Fibroblast of upper back skin (primary cell): ENCODE measurements at places on chromosomes 5 and 9.

DNA sequence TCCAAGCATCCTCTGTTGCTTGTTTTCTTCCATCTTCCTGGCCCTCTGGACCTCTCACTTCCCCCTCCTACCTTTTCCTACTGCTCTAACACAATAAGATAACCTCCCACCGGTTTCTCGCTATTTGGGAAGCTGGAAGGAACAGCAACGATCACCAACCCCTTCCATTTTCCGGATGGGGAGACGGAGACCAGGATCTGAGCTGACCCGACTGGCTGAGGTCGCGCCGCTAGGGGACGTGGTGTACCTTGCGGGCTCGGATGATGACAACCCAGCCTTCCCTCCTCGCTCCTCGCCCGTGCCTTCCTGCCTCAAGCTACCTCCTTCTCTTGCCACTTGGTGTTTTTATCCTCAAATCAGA is 1.9 kb downstream of the LPAR1 start:
- peak; percentile 57 for DNase-seq

DNA sequence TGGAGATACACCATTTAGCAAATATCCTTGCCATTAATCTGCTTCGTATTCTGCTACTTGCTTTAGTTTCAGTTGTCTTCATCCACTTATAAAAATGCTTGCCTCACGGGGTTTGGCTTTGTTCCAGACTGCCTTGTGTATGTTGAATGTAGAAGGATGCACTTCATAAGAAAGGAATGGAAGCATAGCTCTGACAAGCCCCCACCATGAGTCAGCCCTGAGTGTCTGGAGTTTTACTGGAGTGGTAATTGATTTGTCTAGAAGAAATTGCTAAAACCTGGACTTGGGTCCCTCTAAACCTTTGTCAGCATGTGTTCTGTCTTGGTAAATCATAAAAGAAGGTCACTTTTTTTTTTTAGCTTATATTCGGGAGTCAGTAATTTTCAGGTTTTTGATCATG is 4.6 kb downstream of the TEX48 start:
- peak; percentile 100 for DNase-seq

DNA sequence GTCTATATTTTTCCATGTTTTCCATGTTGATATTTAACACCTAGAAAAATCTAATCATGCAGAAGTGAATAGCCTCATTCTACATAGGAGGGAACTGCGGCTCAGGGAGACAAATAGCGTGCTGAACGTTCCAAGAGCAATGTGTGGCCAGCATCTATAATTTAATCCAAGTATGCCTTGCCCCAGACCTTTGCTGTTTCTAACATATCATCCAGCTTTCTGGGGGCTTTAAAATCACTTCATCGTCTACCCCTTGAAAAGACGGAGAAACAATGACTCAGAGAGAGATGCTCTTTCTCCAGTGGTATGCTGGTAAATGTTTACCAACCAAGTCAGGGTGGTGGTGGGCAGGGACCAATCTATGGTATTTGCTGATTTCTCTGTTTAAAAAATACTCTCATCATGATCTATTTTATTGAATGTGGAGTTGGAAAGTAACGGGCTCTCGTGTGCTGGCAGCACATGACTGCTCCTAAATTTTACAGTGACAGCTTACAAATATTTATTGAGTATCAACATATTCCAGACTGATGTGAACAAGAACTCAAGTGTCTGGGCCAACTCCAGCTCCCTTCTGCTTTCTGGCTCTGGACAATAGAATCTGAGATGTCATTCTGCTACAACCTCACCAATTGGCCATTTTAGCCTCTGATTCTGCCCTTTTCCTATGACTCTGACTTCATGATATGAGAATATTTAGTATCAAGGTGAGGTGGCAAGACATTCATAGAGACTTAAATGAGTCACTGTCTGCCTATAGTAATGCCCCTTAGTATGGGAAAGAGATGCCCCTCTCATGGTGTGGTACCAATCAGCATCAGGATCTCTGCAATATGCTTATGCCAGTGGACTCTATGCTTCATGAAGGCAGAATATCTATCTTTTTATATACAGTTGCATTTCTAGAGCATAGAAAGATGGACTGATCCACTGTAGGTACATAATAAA is 407.4 kb upstream of the TNC start:
- DNase-seq, result no peak

- peak; percentile 99 for DNase-seq
Observed at GRCh38 chr9:94139672-94140417, 55.6 kb downstream of the PTPDC1 start.

GRCh38 chr5:4674166-4674565 is 466.0 kb upstream of the ADAMTS16 start:
- DNase-seq, result peak; percentile 21

GRCh38 chr9:126331964-126332748 is 5.5 kb downstream of the MVB12B start:
- no peak for DNase-seq

- no peak for DNase-seq
Observed at GRCh38 chr9:21825637-21826036, 23.2 kb downstream of the MTAP start.

DNA sequence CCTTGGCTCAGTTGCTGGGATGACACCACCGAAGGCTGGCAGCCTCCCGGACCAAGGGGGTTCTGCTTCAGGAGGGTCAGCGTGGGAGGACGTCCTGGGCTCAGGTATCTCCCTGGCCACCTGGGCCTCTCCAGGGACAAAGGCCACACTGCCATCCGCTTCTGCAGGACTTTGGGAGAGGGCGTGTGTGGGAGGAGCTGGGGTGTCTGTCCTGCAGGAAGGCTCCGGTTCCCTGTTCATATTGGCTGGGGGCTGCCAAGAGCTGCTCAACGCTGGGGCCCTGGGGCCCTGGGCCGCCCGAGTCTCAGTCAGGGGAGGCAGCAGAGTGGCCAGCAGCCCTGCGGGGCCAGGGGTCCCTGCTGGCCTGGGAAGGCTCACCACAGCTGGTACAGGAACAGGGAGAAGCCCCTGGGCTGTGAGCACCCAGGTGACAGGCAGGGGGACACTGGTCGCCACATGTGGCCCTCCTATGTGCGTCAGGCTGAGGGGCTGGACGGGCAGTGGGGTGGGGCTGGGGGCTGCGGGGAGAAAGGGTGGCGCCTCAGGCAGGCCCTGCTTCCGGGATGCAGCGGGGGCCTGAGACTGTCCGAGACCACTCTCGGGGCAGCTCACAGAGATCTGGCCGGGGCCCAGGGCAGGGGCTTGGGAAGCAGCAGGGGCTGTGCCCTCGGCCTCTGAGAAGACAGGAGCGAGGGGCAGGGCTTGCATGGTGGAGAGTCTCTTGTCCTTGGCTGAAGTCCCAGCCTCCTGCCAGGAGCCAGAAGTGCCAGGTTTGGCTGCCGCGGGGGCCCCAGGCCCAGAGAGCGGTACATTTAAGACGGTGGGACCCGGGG is 4.9 kb upstream of the CARD9 start:
- no peak for DNase-seq

- DNase-seq, result no peak
Observed at GRCh38 chr9:134929193-134930158, 11.8 kb upstream of the FCN1 start.

GRCh38 chr9:121505903-121506735 is 6.5 kb upstream of the GGTA1 start:
- peak; percentile 23 for DNase-seq

GRCh38 chr9:108894225-108894997 is 32.3 kb downstream of the ACTL7A start:
- no peak for DNase-seq

DNA sequence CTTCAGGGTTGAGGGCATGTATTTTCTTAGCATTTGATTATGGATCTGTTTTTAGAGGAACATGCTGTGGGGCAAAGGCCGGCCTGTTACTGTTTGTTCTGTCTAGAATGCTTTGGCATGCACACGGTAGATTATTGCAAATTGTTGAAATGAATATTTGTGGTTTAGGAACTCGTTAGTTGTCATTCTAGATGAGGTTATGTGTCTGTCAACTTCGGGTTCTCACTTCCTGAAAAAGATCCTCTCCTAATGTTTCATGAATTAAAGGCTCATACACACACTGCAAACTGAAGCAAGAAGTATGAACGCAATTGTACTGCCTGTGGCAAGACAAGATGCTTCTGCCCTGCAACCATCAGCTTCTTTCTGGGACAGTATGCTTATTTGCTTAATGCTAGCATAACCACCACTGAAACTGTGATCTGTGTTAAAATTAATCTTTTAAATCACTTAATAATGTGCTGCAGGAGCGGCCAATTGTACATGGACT is 99.6 kb downstream of the BASP1 start:
- peak; percentile 68 for DNase-seq

GRCh38 chr5:129664336-129664937 is 83.5 kb upstream of the MINAR2 start:
- peak; percentile 51 for DNase-seq

GRCh38 chr5:123813264-123813663 is 301.3 kb downstream of the CSNK1G3 start:
- DNase-seq, result no peak

DNA sequence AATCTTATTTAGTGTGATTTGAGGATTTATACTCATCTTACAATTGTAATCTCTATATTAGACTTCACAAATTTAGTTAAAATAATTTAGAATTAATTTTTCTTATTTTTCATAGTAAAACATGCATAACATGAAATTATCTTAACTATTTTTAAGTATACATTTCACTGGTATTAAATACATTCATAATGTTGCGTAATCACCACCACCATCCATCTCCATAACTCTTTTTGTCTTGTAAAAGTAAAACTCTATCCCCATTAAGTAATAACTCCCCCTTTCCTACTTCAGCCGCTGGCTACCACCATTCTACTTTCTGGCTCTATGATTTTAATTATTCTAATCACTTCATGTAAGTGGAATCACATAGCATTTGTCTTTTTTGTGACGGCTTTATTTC is 193.4 kb downstream of the SH3GL2 start:
- no peak for DNase-seq

DNA sequence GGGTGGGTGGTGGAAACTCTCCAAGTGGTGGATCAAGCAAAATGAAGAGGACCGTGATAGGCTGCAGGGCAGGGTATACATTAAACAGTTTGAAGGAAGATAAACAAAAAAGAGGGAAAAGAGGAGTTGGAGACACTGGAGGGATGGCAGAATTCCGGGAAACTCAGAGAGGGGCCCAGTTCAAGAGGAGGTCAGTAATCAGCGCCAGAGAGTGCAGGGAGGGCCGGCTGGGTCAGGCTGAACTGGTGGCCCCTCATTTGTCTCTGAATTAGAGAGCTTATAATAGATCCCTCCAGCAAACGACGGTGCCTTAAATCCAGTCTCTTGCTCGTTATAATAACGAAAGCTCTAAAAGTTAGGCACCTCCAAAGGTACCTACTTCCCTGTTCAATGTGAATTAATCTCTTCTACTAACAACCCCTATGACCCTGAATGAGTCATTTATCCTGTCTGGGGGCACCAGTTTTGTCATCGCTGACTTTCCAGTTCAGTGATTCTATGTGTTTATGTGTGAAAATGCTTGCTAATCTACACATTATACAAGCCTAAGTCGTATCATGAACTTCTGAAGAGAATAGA is 2.4 kb upstream of the ZSWIM6 start:
- no peak for DNase-seq

- peak; percentile 67 for DNase-seq
Observed at GRCh38 chr9:21919377-21920362, 74.5 kb downstream of the CDKN2A start.

DNA sequence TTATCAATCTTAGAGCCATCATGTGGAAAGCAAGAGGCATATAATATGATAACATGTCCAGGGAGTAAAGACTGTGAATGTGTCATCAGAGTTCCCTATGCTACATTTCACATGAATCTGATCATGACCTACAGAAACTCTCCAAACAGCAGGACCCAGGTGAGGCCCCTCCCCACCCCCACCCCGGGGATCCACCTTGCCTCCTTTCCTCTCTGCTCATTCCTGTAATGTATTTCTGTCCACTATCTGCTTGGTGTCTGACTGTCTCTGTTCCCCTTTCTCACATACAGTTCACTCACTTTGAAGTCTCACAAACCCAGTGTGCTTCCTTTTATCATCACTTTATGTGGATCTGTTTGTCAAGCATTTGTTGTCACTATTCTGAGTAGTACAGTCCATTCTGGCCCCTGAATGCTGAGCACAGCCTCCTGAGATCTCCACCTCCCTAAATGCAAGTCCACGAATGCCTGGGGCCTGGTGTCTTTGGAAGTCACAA is 76.4 kb upstream of the SMARCA2 start:
- no peak for DNase-seq

DNA sequence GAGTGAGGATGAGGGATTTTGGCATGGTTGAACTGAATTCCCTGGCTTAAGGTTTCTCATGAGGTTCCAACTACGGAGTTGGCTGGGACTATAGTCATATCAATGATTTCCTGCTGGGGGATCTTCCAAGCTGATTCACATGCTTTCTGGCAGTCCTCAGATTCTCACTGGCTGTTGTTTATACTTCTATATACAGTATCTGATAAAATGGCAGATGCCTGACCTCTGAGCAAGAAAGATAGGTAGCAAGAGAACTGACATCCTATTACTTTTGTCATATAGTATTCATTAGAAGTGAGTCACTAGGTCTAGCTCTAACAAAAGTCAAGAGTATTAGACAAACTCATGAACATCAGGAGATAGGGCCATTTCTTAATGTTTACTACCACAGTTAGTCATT is 440.9 kb upstream of the EDIL3 start:
- peak; percentile 39 for DNase-seq

GRCh38 chr9:90830051-90830450 is 28.4 kb downstream of the SYK start:
- DNase-seq, result no peak

GRCh38 chr5:66570201-66570600 is 26.0 kb upstream of the MAST4 start:
- no peak for DNase-seq

DNA sequence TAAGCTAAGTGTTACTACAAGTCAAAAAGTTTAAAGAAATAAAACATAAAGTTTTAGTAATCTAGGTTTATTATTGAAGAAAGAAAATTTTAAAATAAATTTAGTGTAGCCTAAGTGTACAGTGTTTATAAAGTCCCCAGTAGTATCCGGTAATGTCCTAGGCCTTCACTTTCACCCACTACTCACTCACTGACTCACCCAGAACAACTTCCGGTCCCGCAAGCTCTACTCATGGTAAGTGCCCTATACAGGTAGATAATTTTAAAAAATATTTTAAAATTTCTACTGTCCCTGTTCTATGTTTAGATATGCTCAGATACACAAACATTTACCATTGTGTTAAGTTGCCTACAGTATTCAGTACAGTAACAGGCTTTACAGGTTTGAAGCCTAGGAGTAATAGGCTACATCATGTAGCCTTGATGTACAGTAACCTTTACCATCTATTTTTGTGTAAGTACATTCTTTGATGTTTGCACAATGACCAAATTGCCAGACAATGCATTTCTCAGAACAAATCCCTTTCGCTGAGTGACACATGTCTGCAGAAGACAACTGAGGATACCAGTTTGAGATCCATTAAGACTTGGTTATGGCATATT is 253.6 kb downstream of the TRIM32 start:
- DNase-seq, result no peak

- DNase-seq, result peak; percentile 49
Observed at GRCh38 chr5:96117771-96118651, 156.4 kb upstream of the ELL2 start.

- no peak for DNase-seq
Observed at GRCh38 chr9:1100201-1100600, 50.0 kb downstream of the DMRT2 start.

DNA sequence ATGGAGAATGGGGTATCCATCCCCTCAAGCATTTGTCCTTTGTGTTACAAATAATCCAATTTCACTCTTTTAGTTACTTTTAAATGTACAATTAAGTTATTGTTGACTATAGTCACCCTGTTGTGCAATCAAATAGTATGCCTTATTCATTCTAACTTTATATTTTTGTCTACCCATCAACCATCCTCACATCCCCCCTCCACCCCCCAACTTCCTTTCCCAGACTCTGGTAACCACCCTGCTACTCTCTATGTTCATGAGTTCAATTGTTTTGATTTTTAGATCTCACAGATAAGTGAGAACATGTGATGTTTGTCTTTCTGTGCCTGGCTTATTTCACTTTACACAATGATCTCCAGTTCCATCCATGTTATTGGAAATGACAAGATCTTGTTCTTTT is 15.4 kb upstream of the RANBP17 start:
- DNase-seq, result no peak
